Activated CD8-positive, alpha-beta T cell treated with anti-CD3 and anti-CD28 coated beads, Interleukin-2, amount 10 ng/mL, durations not matched to agents 7 days and 5 days (primary cell): ENCODE measurements at places on chromosomes 1 and 21.

GRCh38 chr1:231807541-231807940, 181.0 kb downstream of the DISC1 start:
- H3K27ac ChIP-seq: no peak overlapping the region
- H3K36me3 ChIP-seq: peaks cover 5% of the 10 kb centered on the region
- no peak for DNase-seq

- no peaks in the 10 kb centered on the region for H3K4me1 ChIP-seq
- no peak for DNase-seq
- H3K4me3 ChIP-seq: no peak overlapping the region
- H3K27ac ChIP-seq: no peak overlapping the region
Measured at GRCh38 chr1:194809215-194809614, 1622.8 kb upstream of the B3GALT2 start.

DNA sequence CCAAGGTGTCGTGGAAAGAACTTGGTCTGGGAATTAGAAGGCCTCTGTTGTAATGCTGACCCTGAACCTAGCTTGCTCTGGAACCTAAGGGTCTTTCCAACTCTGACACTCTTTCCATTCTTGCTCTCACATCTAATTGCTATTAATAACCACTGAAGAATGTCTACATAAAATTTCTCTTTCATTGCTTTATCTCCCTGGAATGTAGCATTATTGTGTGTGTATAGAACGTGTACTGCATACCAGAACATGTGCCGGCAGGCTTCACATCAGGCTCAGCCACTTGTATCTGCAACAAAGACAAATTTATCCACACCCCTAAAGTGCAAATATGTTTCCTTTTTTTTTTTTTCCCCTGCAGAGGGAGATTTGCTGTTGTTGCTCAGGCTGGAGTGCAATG, 13.9 kb upstream of the LAX1 start:
- peaks cover 27% of the 10 kb centered on the region for H3K4me1 ChIP-seq
- peaks cover 2% of the 10 kb centered on the region for H3K36me3 ChIP-seq
- no peaks in the 10 kb centered on the region for H3K27me3 ChIP-seq
- H3K4me3 ChIP-seq: no peak overlapping the region

- no peaks in the 10 kb centered on the region for H3K36me3 ChIP-seq
- DNase-seq: no peak
- no peaks in the 10 kb centered on the region for H3K4me1 ChIP-seq
- no peaks in the 10 kb centered on the region for H3K27me3 ChIP-seq
- H3K27ac ChIP-seq: no peak overlapping the region
Measured at GRCh38 chr1:98157524-98158313, 236.9 kb upstream of the DPYD start.

- H3K27ac ChIP-seq: no peak overlapping the region
- DNase-seq: no peak
- H3K36me3 ChIP-seq: peaks cover 44% of the 10 kb centered on the region
- no peak overlapping the region for H3K4me3 ChIP-seq
- no peaks in the 10 kb centered on the region for H3K27me3 ChIP-seq
Measured at GRCh38 chr1:21095976-21096375, 80.7 kb downstream of the EIF4G3 start.

- H3K36me3 ChIP-seq: no peaks in the 10 kb centered on the region
- no peaks in the 10 kb centered on the region for H3K4me1 ChIP-seq
- no peak overlapping the region for H3K4me3 ChIP-seq
- H3K27me3 ChIP-seq: peaks cover 3% of the 10 kb centered on the region
- H3K27ac ChIP-seq: no peak overlapping the region
- DNase-seq: no peak
Measured at GRCh38 chr1:63923302-63923701, 149.5 kb downstream of the ROR1 start.

DNA sequence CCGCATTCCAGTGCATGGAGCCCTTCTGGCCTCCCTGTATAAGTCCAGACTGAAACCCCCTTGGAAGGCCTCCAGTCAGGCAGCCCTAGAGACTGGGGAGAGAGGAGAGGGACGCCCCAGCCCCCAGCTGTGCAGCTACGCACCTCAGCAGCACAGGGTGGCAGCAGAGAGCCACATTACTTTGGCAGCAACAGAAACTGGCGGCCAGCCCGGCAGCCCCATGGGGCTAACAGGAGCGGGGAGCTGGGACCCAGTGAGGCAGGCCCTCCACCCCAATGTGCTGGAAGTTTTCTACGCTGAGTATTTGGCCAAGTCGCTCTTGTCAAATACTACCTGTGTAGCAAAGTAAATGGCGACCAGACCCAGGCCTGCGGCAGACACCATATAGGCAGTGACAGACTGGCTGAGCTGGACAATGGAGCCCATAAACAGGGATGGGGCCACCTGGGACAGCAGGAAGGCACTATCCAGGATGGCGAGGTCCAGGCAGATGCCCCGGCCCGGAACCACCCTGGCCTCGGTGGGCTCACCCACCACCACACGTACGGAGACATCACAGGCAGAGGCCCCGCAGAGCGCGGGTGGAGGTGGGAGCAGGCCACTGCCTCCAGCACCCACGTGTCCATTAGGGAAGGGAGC, 21.2 kb downstream of the SLC45A3 start:
- no peaks in the 10 kb centered on the region for H3K4me1 ChIP-seq
- DNase-seq: peak; percentile 82
- no peak overlapping the region for H3K4me3 ChIP-seq
- no peak overlapping the region for H3K27ac ChIP-seq

GRCh38 chr21:46089285-46089684, 8.6 kb upstream of the COL6A2 start:
- no peaks in the 10 kb centered on the region for H3K4me1 ChIP-seq
- no peak overlapping the region for H3K4me3 ChIP-seq
- H3K36me3 ChIP-seq: peaks cover 4% of the 10 kb centered on the region
- peaks cover 8% of the 10 kb centered on the region for H3K27me3 ChIP-seq

GRCh38 chr1:220974431-220974830, 95.2 kb downstream of the HLX start:
- no peak for DNase-seq
- no peaks in the 10 kb centered on the region for H3K27me3 ChIP-seq
- H3K36me3 ChIP-seq: no peaks in the 10 kb centered on the region
- no peak overlapping the region for H3K27ac ChIP-seq

DNA sequence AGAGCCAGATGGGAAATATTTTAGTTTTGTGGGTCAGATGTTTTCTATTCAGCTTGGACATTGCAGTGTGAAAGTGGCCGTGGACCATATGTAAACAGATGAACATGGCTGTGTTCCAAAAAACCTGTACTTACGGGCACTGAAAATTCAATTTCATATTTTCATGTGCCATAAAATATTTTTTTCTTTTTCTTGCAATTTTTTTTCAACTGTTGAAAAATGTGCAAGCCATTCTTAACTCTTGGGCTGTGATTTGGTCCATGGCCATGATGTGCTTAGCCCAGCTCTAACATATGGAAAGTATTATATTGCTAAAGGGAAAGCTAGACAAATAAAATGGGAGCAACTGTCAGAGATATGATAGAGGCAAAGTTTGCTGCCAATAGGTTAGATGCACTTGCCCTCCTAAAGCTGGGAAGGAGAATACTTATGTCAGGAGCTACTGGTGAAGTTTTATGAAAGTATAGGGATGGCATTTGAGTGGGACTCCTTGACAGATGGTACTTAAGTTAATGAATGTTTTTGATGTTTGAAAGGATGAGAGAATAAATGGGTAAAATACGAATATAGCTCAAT, 240.3 kb downstream of the RYR2 start:
- no peaks in the 10 kb centered on the region for H3K27me3 ChIP-seq
- no peak for DNase-seq
- H3K4me1 ChIP-seq: no peaks in the 10 kb centered on the region
- no peak overlapping the region for H3K27ac ChIP-seq
- H3K4me3 ChIP-seq: no peak overlapping the region
- no peaks in the 10 kb centered on the region for H3K36me3 ChIP-seq

DNA sequence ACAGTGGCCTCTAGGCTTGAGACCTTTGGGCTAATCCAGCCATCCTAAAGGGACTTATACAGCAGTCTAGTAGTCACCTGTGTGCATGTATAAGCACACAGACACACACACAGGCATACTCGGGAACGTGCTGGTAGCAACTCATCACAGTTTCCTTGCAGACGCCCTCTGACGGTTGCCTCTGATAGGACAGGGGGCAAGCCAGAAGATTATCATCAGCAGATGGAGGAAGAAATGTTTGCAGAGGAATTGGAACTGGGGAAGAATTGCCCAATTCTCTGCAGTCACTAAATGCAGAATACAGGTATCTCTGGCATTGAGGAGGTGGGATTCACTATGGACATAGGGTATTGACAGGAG, 222.2 kb downstream of the C1orf94 start:
- no peak overlapping the region for H3K27ac ChIP-seq
- peaks cover 2% of the 10 kb centered on the region for H3K27me3 ChIP-seq
- H3K36me3 ChIP-seq: no peaks in the 10 kb centered on the region
- no peak for DNase-seq

DNA sequence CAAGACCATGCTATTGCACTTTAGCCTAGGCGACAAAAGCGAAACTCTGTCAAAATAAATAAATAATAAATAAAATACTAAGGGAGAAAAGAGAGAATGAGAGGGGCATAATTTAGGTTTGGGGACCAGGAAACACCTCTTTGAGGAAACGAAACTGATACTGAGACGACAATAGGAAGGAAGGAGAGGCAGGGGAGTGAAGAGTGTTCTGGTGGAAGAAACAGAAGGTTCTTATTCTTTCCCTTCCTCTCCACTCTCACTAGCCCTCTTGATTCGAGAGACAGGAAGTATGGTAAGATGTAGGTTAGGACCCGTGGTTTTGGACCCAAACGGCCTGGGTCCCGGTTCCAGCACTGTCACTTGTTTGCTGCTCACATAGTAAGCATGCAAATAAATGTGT, 1.6 kb upstream of the NKAIN1 start:
- DNase-seq: peak; percentile 25
- peaks cover 22% of the 10 kb centered on the region for H3K4me1 ChIP-seq
- H3K4me3 ChIP-seq: no peak overlapping the region
- peaks cover 34% of the 10 kb centered on the region for H3K27me3 ChIP-seq
- peak overlapping the region; percentile 81 for H3K27ac ChIP-seq

DNA sequence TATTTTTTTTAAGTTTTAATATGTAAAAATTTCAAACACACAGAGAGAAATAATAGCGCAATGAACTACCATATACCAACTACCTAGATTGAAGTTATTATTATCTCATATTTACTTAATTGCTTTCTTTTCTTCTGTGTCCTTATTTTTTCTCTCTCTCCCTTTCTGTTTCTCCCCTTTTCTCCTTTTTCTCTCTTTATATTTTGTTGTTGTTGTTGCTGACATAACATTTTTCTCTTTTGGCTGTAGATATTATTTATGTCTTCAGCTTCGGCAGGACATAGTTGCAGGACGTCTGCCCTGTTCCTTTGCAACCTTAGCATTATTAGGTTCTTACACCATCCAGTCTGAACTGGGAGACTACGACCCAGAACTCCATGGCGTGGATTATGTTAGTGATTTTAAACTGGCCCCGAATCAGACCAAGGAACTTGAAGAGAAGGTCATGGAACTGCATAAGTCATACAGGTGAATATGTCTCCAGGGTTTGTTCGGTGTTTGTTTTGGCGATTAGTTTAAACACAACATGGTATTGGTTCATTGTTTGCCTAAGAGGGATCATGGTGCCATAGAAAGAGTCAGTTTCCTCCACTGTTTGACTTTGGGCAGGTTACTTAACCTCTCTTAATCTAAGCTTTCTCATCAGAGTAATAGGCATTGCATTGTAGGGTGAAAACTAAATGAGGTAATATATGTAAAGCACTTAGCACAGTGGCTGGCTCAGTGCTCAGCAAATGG, 103.8 kb downstream of the EPB41 start:
- H3K4me1 ChIP-seq: no peaks in the 10 kb centered on the region
- H3K27ac ChIP-seq: no peak overlapping the region
- H3K27me3 ChIP-seq: no peaks in the 10 kb centered on the region
- H3K36me3 ChIP-seq: peaks cover 14% of the 10 kb centered on the region
